ENCODE measurements at places on chromosomes 7 and 10.

DNA sequence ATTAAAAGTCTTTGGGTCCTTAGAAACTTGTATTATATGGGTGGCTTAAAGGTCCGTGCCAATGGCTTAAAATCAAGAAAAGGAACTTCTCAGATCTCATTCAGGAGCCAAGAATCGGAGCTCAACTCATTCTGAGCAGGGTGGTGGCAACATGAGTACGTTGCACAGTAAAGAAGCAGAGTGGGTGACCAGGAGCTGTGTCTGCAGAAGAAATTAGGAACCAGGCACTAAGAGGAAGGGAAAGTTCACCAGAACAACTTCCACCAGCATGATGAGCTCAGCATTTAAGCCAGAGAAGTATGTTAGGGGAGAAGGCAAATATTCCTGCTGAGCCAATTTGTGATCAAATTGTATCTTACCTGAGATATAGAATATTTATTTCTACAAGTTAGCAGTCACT, 236.0 kb upstream of the NRP1 start:
- no peak for DNase-seq

DNA sequence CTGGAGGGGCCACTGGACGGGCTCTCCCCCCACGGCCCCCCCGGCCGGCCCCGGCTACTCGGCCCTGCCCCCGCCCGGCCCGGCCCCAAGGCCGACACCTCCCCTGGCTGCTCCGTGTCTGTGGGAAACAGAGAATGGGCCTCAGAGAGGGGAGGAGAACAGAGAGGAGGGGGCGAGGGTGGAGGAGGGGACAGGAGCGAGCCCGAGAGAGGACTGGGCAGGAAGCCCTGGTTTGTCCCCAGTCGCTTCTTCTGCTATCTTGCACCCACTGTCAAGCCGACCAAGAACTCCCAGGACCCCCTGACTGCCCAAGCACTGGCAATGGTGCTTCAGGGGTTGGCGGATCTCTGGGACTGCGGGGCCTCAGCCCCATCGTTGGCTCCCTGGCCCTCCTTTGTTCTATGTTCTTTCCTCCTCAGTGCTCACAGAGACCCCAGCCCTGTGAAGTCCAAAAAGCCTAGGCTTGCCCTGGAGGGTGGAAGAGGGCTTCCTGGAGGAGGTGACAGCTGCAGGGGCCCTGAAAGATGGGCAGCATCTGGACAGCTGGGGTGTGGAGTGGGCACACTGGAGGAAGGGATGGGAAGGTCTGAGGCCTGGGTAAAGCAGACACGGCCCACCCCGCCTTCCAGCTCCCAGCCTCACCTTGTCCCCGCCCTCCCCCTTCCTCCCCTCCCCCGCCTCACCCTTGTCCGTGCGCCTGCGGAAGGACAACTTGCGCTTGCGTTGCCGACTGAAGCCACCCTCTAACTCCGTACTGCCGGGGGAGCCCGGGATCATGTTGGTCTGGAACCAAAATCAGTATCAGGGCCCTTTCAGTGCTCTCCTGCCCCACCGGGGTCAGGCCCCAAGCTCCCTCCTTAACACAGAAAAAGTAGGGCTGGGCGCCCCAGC, 30.1 kb downstream of the KCNH2 start:
- no peak for DNase-seq

DNA sequence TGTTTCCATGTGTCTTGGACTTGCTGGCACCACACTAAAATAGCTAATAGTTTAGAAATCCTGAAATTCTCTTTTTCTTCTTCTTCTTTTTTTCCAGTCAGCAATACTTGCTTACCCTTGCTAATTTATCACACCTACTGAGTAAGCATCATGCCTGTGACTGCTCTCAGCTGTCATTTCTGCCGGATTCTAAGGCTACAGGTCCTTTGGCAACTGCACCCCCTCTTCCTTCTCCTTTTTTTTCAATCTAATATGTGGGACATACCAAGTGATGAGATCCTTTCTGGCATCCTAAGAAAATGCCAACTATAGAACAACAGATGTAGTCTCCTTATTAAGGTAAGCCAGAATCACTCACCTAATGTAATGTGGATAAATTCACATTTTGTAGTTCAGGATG, 444.7 kb downstream of the MAGI2 start:
- no peak for DNase-seq

- DNase-seq = no peak
Measured at GRCh38 chr10:86284355-86285105, 82.1 kb downstream of the GRID1 start.

GRCh38 chr7:19916046-19916445, 142.6 kb upstream of the TMEM196 start:
- DNase-seq = no peak

DNA sequence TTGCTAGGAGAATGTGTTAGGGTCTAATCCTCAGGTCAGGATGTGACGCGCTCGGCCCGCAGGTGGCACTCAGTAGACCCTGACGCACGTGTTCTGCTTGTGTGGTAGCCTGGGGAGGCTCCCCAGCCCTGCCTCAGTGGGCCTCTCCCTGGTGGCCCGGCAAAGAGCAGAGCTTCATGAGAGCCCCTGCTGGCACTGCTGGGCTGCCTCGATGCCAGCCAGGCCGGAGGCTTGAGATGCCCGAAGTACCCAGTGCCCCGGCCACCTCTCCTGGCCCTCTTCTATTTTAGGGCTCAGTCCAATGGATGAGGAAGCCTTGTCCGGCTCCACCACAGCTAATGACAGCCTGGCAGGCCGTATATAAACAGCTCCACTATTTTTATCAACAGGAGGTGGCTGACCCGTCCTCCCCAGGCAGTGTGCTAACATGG, 42.0 kb downstream of the PRF1 start:
- no peak for DNase-seq

- DNase-seq = no peak
Measured at GRCh38 chr10:129331839-129332220, 135.2 kb upstream of the MGMT start.

GRCh38 chr10:113540845-113541548, 11.9 kb upstream of the HABP2 start:
- DNase-seq = no peak

GRCh38 chr10:98310701-98311100, 42.7 kb upstream of the LOXL4 start:
- DNase-seq = no peak

GRCh38 chr10:131448171-131448570, 136.7 kb upstream of the TCERG1L start:
- DNase-seq = no peak

GRCh38 chr7:78279457-78279856, 480.9 kb downstream of the PHTF2 start:
- no peak for DNase-seq

- DNase-seq = no peak
Measured at GRCh38 chr10:6321880-6322279, 119.1 kb downstream of the PFKFB3 start.

DNA sequence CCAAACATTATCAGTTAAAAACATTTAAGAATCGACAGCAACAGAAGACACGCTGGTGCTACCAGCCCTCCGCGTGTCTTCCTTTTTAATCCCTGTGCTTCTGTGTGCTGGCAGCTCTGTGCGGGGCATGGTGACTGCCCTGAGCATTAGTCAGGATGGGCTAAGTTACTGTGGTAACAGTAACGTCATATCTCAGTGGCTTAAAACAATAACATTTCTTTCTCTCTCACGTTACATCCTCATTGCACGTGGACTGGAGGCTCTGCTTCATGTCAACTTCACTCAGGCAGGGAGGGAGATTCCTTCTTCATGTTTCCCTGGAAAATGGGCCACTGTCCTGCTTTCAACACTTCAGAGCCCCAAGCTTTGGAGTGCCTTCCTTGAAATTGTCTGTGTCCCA, 378.5 kb downstream of the CCSER2 start:
- DNase-seq = no peak

DNA sequence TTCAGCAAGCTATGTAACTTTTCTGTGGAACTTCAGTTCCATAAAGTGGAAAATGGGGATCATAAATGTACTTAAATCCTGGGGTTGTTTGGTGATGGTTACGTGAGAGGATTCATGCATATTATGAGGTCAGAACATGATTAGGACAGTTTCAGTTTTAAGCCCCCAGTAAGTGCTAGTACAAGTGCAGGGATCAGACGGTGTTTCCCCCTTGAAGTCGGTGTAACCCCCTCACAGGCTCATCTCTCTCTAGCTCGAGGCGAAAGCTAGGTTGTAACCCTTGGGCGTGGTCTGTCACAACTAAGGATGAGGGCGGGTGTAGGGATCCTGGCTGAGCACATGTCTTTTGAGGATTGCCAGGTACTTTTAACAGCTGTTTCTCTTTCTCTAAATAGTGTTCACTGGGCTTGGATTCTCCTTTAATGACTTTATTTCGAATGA, 84.7 kb downstream of the SPAG6 start:
- no peak for DNase-seq

DNA sequence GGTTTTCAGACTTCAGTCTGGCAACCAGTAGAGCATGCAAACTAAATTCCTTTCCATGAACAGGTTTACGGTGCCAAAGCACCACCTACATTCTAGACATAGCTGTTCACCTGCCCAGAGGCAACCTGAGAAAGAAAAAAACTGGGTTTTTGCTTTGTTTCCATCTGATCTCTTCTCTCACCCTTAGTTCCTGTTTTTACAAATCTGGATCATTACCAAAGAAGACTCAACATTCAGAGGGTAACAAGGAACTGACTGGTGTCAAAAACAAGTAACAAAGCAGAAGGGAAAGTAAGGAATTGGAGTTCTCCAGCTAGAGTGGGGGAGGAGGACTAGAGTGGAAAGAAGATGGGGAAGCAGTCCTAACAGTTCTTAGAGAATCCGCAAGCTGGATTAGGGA, 36.4 kb downstream of the CPVL start:
- DNase-seq = no peak

- no peak for DNase-seq
Measured at GRCh38 chr7:127189074-127189473, 63.7 kb downstream of the GRM8 start.

- no peak for DNase-seq
Measured at GRCh38 chr7:121126801-121127534, 138.5 kb downstream of the CPED1 start.

GRCh38 chr10:99976886-99977665, 32.7 kb downstream of the DNMBP start:
- no peak for DNase-seq

- DNase-seq = no peak
Measured at GRCh38 chr7:12864470-12865046, 177.1 kb downstream of the ARL4A start.

- no peak for DNase-seq
Measured at GRCh38 chr7:121278120-121279021, 50.4 kb upstream of the WNT16 start.

Measured in T follicular helper cell (primary cell).